ENCODE measurements at places on chromosomes 5 and 9.

DNA sequence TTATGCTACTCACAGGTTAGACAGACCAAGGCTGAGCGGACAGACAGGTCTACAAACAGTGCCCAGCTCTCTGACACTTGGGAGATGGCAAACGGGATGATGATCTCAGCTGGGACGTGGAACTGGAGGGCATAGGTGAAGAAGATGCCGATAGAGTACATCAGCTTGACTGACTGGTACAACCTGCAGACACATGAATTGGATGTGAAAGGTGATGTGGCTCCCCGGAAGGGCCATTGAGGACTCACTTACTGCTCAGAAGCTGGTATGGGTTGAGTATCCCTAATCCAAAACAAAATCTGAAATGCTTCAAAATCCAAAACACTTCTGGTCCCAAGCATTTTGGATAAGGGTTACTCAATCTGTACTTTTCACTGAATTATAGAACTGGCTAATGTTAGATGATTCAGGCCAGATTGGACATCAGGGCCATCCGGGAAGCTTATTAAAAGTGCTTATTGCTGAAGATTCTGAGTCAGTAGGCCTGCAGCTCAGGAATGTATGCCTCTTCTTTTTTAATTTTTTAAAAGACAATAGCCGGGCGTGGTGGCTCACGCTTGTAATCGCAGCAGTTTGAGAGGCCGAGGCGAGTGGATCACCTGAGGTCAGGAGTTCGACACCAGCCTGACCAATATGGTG is 22.4 kb downstream of the SLC36A3 start:
- DNase-seq: no peak

GRCh38 chr9:97753364-97753763 is 56.2 kb upstream of the XPA start:
- no peak for DNase-seq

GRCh38 chr9:130064621-130065020 is 10.9 kb downstream of the GPR107 start:
- DNase-seq: no peak

- no peak for DNase-seq
Measured at GRCh38 chr9:70407081-70407503, 7.4 kb downstream of the KLF9 start.

DNA sequence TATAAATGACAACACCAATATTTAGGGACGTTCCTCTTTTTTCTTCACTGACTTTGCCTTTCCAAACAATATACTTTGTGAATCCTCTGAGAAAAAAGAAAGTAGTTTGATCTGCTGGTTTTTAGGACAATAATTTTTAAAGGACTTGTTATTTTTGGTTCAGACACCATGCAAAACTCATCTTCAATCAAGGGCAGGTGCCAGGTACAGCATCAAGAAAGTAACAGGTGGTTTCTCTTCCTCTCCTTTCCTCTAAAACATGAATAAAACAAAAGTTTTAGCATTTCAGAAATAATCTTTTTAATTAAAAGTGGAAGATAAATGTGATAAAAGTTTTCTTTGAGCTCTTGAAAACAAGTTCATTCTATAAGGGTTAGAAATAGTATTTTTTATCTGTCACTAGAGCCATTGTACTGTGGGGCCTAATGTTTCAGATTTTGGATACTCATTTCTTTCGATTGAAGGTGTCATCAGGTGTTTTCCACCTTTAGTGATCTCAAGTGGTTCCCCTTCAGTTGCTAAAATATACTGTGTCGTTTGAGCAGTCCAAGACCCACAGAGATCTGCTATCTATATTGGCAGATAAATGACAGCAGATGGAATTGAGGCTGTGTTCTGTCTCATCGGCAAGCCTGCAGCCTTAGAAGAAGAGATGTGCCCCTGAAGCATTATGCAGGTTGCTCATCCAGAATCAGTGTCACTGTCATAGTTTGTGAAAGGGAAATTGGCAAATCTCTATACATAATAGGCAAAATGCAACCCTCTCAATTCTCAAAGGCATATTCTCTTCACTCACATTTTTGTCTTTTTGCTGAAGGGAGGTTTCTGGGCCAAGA is 499.7 kb downstream of the PDE4D start:
- DNase-seq: no peak

DNA sequence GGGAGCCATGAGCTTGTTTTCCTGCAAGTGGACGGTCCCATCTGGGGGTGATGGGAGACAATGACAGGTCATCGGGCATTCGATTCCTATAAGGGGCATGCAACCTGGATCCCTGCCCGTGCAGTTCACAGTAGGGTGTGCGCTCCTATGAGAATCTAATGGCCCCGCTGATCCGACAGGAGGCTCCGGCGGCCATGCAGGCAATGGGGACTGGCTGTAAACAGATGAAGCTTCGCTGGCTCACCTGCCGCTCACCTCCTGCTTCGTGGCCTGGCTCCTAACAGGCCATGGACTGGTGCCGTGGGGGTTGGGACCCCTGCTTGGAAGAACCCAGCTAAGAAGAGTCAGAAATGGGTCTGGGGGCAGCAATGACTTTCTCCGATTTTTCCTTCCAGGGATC is 21.0 kb downstream of the PAEP start:
- DNase-seq: no peak
